Right renal cortex interstitium (tissue), 3 donors: ENCODE measurements at places on chromosomes 12 and 14. TPM values are rescaled to one million over a fixed set of nuclear protein-coding genes. Genes with fewer than 3 reads are reported as not detected.
A peak's percentile ranks its signal among the peaks of the same experiment; 100 is the strongest.

P2RX2 gene
- polyA plus RNA-seq = 0.86 TPM

SLC8A3 gene
- polyA plus RNA-seq = 0.57 TPM

GRCh38 chr14:50839691-50840090, 8.7 kb upstream of the NIN start:
- no peak for DNase-seq

DNA sequence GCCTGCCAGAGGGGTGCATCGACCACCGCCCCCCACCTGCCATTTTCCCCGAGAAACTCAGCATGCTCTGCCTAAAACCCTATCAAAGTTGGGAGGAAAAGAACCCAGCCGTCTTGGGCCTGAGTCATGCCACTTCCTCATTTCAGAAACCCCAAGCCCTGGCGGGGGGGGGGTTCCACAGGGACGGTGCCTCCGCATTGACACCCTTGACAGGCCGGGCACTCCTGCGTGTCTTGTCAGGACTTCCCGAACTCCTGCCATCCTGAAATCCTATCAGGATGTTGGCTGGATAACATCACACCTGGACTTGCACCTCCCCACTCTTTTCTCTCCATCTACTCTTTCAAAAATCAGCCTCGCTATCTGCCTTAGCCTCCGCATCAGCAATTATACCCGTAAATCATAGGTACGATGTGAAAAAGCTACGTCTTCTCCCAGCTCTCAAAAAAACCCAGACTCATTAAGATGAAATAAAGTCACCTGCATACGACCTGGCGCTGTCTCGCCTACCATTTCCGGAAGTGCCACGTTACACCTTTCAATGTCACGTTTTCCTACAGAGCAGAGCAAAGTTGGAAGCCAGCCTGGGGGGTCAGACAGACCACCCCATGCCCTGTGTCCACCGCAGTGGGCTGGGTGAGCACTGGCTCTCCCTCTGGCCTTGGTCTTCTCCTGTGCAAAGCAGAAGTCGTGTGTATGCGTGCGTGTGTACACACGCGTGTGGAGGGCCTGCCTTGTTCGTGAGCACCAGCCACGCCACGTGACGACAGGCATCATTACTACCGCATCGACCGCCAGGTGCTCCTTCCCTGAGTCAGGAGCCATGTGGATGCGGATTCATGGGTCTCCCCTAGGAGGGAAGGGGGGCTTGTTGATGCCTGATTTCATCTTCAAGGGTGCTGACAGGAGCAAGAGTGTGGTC, 96.7 kb downstream of the RFLNA start:
- DNase-seq = no peak

DNA sequence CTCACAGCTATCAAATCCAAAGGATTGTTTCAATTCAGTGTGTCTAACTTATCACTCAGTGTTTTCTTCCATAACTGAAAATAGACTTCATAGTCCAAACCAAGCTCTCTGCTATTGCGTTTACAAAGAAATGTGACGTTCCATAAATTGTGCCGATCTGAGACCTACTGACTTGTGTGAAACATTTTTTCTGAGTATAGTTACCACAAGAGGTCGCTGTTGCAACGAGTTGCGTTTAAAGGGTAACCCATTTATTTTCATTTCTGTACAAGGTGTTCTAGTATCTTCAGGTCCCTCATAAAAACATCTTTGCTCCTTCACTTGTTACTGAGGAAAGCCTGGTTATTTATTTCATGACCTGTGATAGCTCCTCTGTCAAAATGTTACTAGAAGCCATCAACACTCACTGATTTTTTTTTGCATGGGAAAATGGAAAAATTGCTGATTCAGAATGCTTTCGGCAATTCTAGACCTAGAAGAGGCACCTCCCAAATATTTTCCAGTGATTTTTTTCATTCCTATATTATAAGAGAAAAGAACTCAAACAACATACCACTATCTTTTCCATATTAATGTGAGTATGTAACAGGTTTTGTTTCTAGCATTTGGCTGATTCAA, 60.9 kb upstream of the OR4E1 start:
- DNase-seq = peak; percentile 16
